Placental pericyte (primary cell): ENCODE measurements at places on chromosomes 2 and 18. TPM values are rescaled to one million over a fixed set of nuclear protein-coding genes. Genes with fewer than 3 reads are reported as not detected.

ACMSD gene
- total RNA-seq = not detected in 2 replicates

RAB6C gene
- not detected in 2 replicates for total RNA-seq

CCDC88A gene
- 30.9 and 84.8 TPM in 2 replicates for total RNA-seq

CD207 gene
- total RNA-seq = not detected in 2 replicates

CCBE1 gene
- total RNA-seq = 0.44 and 8.7 TPM in 2 replicates

KCNJ3 gene
- not detected in 2 replicates for total RNA-seq

PIEZO2 gene
- 21.2 and 23.2 TPM in 2 replicates for total RNA-seq
